ENCODE measurements at places on chromosomes 5 and 9.

- DNase-seq = peak; percentile 79
Observed at GRCh38 chr9:29211580-29212396, 1638.5 kb upstream of the C9orf72 start.

DNA sequence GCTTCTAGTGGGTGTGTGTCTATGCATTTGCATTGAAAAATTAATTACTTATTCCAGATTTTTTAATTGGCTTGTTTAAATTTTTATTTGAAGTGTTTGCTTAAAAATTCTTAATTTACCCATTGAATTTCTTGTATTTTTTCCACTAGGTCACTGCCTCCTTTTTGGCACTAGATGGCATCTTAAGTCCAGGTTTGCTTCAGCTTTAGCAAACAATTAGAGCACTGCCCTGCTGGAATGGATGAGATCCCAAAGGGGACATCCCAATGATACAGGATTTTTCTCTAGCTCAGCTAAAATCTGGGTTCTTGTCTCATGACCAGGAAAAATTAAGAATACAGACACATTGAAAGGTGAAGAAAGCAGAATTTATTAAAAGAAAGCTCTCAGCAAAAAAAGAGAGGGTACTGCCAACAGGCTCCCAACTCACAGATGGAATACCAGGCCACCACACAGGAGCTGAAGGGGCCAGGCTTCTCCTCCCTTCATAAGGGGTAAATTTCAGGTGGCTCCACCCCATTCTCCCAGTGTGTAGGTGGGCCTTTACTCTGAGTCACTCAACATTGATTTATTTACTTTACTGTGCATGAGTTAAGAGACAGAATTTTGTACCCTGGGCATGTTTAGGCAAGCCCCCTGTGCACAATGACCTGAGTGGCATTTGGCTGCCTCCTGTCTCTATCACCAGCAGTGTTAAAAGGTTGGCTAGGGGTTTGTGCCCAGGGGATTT lies 532.4 kb downstream of the ANXA1 start:
- no peak for DNase-seq

- DNase-seq = peak; percentile 37
Observed at GRCh38 chr9:8784838-8785237, 985.3 kb upstream of the DMAC1 start.

- DNase-seq = no peak
Observed at GRCh38 chr9:137580209-137580953, 1.7 kb upstream of the DPH7 start.

DNA sequence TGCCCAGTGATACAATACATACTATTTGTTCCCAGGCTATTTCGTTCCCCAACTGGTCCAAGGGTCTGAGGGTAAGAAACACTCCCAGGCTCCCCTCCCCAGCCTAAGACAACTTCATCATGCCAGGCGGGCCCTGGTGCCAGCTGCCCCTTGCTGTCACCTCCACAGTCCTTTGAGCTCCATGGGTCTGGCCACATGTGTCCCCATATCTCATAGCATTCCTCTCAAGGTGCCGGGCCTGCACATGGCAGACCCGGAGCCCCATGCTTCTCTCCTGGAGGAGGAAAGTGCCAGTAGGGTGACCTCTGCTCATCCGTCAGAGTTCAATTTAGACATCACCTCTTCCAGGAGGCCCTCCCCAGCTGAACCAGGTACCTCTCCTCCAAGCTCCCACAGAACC lies 120.5 kb downstream of the C5orf15 start:
- no peak for DNase-seq

DNA sequence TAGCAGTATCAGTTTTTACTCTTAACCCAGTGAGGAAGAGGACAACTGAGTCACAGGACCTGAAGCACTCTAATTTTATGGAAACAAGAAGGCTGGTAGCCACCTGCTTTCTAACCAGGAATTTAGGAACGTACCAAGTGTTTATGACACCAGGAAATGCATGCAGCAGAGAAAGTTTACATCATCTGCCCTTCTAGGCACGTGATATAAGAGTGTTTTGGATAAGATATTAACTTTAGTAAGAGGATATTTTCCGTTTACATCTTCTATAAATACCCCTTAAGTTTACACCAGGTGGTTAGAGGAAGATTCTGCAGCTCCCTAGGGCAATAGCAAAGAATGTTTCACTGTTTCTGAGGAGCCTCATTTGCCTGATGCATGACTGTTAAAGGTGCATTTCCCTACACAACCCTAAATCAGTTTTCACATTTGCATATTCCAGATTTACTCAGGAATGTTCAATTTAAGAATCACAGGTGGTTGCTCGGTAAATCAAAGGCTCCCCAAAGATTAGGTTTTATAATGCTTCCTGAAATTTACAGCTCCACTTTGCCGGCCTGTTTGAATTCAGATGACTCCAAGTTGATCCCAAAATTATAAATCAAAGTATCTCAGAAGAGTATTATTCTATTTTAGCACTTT lies 1.8 kb downstream of the TSC1 start:
- no peak for DNase-seq

GRCh38 chr9:38088006-38088925 lies 19.2 kb upstream of the SHB start:
- peak; percentile 61 for DNase-seq

- no peak for DNase-seq
Observed at GRCh38 chr5:56986626-56986947, 34.7 kb upstream of the MIER3 start.

GRCh38 chr5:42590566-42590965 lies 166.1 kb upstream of the CCDC152 start:
- DNase-seq = no peak

DNA sequence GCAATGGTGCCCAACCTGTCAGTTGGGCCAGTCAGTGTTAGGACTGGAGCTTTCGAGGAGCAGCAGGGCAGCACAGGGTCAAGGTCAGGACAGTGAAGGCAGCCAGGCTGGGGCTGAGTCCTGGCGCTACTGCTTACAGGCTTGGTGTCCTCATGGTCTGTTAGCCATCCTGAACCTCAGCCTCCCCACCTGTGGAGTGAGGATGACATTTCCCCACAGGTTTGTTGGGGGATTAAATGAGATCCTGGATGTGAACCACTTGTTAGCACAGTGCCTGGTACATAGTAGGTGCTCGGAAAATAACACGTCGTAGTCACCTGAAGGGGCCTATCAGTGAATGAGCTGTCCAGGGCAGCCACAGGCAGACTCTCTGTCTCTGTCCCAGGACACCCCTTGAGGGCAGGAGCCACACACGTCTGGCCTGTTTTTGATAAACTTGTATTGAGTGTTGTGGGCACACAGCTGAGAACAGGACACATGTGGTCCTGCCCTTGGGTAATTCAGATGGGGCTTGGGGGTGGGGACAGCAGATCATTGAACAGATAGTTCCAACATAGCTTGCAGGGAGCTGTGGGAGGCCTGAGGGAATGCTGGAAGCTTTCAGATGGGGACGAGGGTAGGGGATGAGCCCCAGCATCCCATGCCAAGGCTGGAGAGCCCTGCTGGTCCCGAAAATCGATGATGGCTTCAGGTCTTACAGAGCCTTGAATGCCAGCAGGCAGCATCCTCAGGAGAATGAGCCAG lies 69.3 kb downstream of the AMBP start:
- DNase-seq = no peak

DNA sequence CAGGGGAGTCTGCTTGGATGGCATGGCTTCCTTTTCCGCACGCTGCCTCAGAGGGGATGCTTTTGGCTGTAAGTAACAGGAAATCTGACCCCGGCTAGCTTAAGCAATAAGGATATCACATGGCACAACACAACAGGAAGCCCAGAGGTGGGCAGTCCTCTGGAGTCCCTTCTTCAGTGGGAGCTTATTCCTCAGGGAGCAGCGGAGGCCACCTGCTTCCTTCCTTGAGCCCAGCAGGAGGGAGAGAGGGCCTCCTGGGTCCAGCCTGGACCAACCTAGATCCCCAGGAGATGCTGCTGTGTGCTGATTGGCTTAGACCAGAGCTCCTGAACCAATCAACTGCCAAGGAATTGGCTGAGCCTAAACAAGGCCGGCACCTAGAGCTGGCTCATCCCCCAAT lies 66.3 kb downstream of the C9orf50 start:
- DNase-seq = no peak

- DNase-seq = no peak
Observed at GRCh38 chr9:84736536-84736935, 67.0 kb downstream of the NTRK2 start.

DNA sequence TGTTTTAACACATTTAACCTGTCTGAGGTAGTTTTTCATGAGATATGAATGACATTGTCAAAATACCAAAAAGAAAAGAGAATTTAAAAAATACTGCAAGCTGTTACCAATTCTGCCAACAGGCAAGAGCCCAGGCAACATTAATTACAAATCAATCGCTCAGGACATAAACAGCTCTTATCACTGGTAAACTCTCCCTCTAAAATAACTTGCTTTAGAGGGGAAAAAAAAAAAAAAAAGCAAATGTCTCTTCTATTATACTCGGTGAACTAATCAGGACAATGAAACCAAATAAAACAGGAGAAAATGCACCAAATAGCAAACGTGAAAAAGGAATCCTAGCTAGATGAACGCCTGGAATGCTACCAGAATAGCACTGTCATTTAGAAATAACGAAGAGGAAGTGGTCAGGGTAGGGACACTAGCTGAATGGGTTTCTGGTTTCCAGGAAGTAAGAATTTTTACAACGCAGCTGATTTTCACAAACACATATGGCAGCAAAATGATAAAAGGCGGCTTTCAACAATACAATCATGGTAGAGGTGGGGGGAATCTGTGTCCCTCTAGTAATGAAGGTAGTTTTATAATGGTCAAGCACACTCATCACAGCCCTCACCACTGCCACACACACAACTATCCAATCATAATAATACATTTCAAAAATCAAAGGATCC lies 94.9 kb downstream of the DENND1A start:
- DNase-seq = peak; percentile 80

DNA sequence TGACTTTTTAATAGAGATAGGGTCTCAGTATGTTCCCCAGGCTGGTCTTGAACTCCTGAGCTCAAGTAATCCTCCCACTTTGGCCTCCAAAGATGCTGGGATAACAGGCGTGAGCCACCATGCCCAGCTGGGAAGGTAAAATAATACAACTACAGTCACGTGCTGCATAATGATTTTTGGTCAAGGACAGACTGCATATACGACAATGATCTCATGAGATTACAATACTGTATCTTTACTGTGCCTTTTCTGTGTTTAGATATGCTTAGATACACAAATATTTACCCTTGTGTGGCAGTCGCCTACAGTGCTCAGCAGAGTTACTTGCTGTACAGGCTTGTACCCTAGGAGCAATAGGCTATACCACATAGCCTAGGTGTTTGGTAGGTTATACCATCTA lies 14.2 kb upstream of the IRF1 start:
- no peak for DNase-seq

DNA sequence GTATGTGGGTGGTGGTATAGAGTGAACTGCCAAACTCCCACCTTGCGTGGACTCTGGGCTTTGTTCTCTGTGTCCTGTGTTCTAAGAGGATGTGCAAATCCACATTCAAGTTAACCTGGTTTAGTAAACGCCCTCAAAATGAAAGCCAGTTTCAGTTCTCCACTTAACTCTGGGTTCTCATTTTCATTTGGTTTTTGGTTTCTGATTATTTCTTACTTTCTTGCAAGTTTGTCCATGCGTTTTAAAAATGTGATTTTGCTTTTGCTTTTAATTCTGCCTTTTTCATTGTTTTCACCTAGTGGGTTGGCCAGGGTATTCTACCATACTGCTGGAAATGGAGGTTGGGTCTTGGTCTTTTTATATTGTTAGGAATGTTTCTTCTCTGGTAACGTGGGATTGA lies 38.2 kb downstream of the GALNT10 start:
- no peak for DNase-seq

GRCh38 chr5:135834639-135835529 lies at the start of gene SLC25A48:
TSS of gene SLC25A48 (plus strand) at chr5:135834663. CDS start at chr5:135834848, 185 bp downstream.
- peak; percentile 61 for DNase-seq

DNA sequence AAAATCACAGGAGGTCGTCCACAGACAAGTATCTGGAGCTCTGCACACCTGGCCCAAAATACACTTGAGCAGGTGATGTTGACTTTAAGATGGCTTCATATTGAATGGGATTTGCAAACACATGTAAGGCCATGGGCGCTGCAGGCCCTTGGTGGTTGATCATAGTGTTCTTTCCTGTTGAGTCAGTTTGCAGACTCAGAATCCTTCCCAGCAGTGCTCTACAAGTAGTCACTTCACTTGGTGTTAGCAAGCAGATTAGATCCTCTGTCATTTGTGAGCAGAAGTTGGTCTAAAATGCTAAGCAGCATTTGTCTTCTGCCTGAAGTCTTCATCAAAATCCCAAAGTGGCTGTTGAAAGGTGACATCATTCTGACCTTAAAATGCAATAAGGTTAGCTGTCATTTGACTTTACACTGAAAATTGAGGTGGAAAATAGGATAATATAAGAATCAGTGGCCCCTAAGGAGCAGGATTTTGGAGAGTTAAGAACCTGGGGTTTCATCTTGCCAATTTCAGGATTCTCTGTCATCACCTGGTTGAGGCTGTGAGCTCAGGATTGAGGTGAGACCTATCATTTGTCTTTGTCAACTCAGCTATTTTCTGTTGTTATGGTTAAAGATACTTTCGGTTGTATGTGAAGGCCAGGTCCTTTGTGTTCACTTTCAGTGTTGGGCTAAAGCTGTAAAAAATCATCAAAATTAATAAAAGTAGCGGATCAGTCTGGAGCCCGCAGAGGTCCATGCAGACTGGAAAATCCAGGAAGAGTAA lies 114.5 kb downstream of the LRRC70 start:
- DNase-seq = no peak

GRCh38 chr5:28164568-28164967 lies 1126.2 kb upstream of the CDH9 start:
- no peak for DNase-seq

- DNase-seq = no peak
Observed at GRCh38 chr9:21728781-21729180, 73.7 kb upstream of the MTAP start.

DNA sequence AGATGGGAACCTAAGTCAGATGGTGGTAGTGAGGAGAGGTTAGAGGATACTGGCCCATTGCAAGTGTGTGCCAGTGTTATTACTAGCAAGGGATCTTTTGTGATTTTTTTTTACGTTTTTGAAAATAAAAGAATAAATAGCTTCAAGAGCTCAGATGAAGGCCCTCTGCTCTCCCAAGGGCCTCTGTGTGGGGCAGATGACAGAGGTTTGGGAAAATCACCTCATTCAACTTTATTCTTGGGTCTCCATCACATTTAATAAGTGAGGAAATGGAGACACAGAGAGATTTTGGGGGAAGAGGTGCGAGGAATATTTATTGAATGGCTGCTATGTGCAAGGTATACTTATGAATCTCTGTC lies 10.1 kb upstream of the TRAF1 start:
- DNase-seq = no peak

DNA sequence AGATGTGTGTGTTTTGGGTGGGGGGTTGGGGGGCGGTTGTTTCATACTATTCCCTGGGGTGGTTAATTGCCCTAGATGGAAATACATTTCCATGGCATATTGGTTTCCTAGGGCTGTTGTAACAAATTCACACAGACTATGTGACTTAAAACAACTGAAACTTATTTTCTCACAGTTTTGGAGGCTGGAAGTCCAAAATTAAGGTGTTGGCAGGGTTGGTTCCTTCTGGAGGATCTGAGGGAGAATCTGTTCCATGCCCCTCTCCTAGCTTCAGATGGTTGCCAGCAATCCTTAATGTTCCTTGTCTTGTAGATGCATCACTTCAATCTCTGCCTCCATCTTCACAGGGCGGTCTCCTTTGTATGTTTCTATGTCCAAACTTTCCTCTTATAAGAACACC lies 353.7 kb upstream of the ACTBL2 start:
- DNase-seq = no peak

GRCh38 chr5:175116466-175117048 lies 327.4 kb downstream of the DRD1 start:
- no peak for DNase-seq
